ENCODE measurements at places on chromosomes 16 and 17.

DNA sequence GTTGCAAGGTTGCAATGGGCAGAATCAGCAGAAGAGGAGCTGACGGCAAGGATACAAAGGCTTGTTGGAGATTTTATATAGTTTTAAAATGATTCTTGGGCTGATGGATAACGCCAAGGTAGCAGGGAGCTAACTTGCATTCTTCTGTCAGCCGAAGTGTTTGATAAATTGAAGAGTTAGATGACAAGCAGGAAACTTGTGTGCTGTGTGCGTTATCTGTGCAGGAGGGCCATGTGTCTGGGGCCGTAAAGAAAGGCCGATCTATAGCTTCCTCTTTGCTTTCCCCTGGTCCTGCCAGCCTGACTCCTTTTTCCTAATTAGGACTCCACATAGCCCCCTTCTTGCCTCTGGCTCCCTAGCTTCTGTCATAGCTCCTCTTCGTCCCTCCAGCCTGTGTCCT is 6.7 kb upstream of the WWOX start:
- no peak for DNase-seq

- DNase-seq = no peak
Measured at GRCh38 chr17:34567691-34568465, 11.5 kb upstream of the TMEM132E start.

DNA sequence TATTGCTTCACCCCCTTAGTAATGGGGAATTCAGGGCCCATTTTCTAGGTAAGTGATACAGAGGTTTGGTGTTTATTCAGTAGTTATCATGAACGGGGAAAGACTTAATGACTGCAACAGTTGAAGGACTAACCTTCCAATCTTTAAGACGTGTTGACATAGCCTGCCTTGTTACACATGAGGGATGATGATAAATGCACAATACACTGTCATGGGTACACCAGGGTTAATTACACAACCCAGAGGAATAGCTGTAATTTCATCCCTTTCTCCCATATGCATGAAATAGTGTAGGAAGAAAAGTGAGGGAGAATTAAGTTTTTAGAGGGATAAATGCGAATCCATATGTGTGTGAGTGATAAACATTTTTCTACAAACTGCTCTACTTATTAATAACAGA is 10.7 kb downstream of the MYH4 start:
- DNase-seq = no peak

GRCh38 chr17:46035112-46035818 is 36.2 kb downstream of the STH start:
- no peak for DNase-seq

- DNase-seq = peak; percentile 87
Measured at GRCh38 chr17:50866950-50867362, 802 bp upstream of the TOB1 start.

- DNase-seq = no peak
Measured at GRCh38 chr17:834136-834535, 52.0 kb downstream of the MRM3 start.

DNA sequence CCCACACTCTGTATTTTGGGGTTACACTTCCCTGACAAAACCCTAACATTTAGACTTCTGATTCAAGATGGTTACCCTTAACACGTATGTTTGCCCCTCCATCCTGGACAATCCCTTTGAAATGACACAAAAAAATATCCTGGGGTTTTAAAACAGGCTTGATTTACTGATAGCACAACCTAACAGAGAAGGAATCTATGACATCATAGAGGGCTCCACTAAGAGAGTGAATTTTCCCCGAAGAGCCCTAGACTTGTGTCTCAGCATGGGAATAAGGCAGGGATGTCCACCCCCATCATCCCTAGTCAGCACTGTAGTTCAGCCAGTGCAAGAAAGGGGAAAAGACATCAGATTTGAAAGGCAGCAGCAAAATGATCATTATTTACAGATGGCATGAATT is 15.8 kb upstream of the SRCIN1 start:
- DNase-seq = no peak
